Femur (tissue), 1 donor: ENCODE measurements at places on chromosomes 1 and 21.

DNA sequence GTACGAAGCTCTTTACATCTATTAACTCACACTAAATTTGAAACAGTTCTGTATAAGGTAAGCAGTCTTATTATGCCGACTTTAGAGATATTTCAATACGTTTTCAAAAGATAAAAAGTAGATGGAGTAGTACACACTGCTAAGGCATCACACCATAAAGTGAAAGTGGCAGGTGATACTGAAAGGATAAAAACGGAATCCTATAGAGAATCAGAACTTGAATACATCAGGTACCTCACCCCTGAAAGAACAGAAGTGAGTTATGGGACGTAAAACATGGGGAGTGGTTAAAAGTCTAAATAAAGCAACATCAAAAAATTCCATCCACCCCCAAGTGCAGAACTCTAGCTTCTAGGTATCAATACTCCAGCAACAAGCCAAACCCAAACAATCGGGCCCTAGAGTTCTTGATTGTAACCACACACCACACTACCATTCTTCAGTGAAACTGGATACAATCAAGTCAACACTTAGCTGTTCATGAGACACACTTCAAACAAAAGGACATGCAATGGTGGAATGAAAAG lies 142.6 kb downstream of the SMYD3 start:
- no peak for DNase-seq

- peak; percentile 82 for DNase-seq
Observed at GRCh38 chr1:27001570-27002360, 8.3 kb downstream of the TRNP1 start.

DNA sequence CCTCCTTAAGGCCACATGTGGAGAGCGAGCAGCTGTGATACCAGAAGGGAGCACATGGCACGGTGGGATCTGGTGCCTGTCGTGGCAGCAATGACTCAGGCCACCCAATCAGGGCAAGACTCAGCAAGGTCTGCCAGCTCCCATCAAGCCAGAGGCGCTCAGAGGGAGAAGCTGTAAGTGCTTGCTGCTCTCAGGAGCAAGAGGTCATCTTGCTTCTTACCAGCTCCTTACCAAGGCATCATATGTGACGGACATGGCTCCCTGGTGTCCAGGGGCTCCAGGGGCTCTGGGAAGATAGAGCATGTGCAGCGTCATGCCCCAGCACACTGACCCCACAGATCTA lies 72.9 kb downstream of the ITPKB start:
- no peak for DNase-seq

GRCh38 chr1:42913426-42914091 lies 45.1 kb downstream of the SLC2A1 start:
- DNase-seq, result peak; percentile 63

DNA sequence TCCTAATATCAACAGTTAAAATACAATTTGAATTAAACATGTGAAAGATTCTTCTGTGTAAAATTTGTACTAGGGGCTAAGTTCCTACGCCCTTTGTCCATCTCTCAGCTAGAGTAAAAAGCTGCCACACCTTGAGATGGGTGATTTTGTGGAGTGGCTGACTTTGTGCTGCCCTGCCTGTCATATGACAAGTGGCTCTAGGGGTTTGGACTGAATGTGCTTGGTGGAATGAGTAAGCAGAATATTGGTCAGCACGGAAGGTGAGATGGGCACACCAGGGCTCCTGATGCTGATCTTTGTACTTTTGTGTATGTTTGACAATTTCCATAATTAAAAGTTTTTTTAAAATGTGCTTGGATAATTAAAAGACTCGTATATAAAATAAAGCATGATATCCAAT lies 133.6 kb upstream of the SLC45A1 start:
- no peak for DNase-seq

DNA sequence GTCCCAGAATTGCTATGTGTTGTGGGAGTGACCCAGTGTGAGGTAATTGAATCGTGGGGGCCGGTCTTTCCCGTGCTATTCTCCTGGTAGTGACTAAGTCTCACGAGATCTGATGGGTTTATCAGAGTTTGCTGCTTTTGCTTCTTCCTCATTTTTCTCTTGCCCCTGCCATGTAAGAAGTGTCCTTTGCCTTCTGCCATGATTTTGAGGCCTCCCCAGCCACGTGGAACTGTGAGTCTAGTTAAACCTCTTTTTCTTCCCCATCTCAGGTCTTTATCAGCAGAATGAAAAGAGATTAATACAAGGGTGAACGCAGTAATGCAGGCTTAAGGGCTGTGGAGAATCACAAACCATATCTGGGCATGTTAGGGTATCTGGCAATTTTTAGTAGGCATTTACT lies 624.0 kb downstream of the USP25 start:
- DNase-seq, result no peak

GRCh38 chr1:159197561-159198557 lies 6.8 kb upstream of the ACKR1 start:
- DNase-seq, result peak; percentile 76

DNA sequence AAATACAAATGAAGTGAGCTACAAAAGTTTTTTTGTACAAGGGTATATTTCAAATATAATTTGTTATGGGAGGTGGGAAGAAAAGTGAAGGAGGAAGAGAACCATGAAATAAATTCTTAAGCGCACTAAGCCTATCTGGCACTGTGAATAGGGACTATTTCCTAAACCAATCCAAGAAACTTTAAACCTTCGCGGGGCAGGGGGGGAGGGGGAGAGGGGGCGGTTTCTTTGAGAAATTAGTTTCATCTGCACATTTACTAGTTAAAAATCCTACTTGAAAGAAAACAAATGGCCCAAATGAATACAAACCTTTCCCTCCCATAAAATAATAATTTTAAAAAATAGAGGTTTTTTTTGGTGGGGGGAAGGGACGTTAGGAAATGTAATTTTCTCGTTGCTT lies 364 bp downstream of the GOLPH3L start:
- no peak for DNase-seq

DNA sequence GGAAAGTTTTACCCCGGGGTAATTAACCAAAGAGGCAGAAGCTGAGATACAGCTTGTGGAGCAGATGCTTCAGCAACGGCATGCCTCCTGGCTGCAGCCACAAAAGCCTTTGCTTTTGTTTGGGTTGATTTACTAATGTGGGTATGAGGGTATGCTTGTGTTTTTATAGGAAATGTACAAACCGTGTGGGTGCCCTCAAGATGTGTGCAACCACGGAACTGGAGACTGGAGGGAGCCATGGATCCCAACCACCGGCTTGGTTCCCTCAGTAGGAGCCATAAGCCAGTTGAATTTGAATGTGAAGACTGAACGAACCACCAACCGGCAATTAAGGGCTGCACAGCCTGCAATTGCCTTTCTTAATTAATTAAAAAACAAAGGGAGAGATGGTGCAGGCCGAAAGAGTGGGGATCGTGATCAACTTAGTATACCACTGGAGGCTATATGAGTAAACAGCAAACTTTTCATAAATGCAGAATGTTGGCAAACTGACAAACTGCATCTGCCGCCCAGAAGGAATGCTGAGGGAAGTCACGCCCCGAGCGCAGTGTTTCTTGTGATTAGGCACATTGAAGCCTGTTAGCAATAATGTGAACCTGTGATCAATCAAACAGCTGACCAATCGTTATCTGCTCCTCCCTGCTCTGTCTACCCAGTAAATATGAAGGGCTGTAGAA lies 104.1 kb downstream of the DISP1 start:
- DNase-seq, result no peak

DNA sequence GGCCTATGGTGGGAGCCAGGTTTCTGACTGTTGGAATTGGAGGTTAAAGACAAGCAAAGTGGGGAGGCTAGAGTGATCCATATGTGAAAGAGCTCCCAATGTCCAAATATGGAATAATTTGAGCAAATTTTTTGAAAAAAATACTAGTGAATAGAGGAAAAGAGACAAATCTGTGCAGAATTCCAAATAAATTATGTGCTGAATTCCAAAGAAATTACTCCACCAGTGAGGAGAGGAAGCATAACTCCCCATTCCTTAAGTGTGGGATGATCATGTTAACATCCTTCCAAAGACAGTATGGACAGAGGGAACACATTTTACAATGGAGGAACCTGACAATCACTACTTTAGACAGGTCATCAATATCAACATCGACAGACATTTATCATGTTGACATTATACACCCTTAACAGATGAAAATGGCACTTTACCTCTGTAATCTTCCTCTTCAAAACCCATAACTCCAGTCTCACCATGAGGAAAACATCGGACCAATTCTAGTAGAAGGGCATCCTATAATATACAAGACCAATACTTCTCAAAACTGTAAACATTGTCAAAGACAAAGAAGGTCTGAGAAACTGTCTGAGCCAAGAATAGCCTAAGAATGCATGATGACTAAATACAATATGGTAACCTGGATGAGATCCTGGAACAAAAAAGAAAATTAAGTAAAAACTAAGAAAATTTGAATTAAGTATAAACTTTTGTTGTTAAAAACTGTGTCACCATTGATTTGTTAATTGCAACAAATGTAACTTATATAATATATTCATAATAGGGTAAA lies 71.5 kb upstream of the RGS4 start:
- no peak for DNase-seq

- DNase-seq, result no peak
Observed at GRCh38 chr1:235835226-235835625, 31.5 kb downstream of the LYST start.

DNA sequence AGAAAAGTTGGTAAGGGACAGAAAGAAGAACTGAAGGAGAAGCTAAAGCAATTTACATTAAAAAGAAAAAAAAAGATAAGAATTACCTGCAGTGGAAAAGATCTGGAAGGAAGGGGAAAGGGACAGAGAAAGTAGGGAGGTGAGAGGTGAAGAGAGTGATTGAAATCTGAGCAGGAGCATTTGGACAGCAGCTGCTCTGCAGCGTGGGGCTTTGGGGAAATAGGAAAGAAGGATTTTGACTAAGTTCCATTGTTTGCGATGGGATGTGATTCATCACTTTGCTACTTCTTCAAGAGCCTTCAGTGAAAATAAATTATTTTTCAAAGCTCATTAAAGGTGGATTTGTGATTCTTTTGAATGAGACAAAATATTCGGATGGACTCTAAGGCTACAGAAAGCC lies 26.1 kb upstream of the NMNAT2 start:
- DNase-seq, result peak; percentile 29
